ENCODE measurements at places on chromosomes 12 and 14. TPM values are rescaled to one million over a fixed set of nuclear protein-coding genes. Genes with fewer than 3 reads are reported as not detected.

The TAS2R7 gene
- not detected for total RNA-seq

GRCh38 chr14:29242755-29243754 is 476.5 kb downstream of the FOXG1 start:
- no peak for DNase-seq

The TDP1 gene
- 7.4 TPM for total RNA-seq

The PPTC7 gene
- total RNA-seq: 19.3 TPM

DNA sequence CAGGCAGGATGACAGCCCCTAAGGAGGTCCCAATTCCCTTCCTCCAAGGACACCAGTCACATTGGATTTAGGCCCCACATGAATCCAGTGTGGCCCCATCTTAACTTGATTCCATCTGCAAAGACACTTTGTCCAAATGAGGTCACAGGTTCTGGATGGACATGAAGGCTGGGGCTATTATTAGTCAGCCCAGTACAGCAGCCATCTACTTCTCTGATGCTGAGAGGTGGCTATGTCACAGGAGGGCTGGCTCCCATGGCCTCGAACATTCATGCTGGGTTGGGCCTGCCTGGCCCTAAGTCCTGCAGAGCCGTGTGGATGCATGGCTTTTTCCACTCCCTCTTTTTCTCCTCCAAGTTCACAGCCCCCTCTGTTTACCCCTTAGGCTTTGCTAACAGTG is 35.9 kb downstream of the SLC15A4 start:
- DNase-seq: no peak

DNA sequence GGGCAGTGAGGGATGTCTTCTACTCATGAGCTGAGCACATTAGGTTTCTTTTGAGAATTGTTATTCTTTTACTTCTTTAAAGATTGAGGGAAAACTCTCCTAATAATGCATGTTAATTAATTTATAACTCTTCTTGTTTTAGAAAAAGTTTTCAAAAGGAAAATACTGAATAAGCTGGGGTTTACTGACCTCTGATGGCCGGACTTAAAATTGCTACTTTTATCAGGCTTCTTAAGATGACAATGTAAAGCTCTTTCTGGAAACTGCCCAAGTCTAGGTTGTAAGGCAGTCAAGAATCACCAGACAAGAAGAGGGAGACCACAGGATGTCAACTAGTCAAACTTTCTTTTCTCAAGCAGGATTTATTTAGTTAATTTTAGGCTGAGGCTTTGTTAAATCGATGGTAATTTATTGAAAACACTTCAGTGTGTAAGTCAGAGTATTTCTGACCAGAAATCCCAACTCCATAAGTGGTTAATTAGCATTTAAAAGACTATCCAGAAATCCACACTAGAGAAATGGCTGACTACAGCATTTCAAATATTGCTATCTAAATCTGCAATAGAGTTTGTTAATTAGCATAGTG is 82.1 kb downstream of the AVPR1A start:
- DNase-seq: peak; percentile 16

- no peak for DNase-seq
Measured at GRCh38 chr14:32363761-32364160, 34.7 kb downstream of the AKAP6 start.

Data from uterus (tissue), 4 donors.